ENCODE measurements at places on chromosomes 7 and 10. TPM values are rescaled to one million over a fixed set of nuclear protein-coding genes. Genes with fewer than 3 reads are reported as not detected.

DNA sequence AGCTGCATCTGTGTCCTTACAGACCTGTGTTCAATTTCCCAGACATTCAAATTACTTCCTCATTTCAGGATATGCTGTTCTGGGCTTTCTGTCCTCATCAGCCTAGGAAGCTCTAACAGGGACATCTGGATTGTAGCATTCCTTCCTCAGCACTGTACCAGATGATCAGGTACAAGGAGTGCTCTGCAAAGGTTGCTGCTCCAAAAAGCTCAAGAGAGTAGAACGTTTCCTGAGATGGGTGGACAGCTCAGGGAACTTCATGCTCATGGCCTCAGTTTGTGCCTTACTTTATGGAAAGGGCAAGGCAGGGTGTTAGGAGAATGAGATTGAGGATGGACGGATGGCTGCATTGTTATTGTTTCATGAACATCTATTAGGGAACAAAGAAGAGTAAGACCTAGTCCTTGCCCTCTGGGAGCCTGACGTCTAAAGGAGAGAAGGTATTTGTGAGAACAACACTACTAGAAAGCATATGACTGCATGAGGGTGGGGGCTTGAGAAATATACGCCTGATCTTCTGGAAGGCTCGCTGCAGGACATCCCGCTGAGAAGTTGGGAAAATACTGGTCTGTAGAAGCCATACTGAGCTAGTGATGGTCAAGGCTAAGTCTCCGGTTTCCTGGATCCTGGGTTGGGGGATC, 10.5 kb upstream of the ZNF212 start:
- H3K4me3 ChIP-seq = no peak overlapping the region
- no peaks in the 10 kb centered on the region for H3K27me3 ChIP-seq
- no peaks in the 10 kb centered on the region for H3K36me3 ChIP-seq
- H3K4me1 ChIP-seq = no peaks in the 10 kb centered on the region
- no peak for DNase-seq
- H3K27ac ChIP-seq = no peak overlapping the region

DNA sequence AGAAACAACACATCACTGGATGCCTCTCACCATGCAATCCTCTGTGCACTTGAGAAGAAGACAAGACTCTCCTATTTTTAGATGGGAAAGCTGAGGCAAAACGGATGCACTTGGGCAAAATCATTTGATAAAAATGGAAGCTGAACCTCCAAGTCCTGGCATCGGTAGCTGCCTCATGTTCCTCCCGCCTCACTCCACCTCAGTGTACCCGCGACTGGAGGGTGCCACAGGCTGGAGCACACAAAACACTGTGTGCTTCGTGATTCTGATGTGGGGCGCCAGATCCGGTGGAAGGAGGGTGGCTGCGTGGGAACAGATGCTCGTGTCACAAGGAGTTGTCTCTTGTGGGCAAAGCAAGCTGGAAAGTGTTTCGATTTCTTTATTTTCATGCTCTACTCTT, 41.3 kb downstream of the TAS2R41 start:
- H3K4me3 ChIP-seq = no peak overlapping the region
- H3K27ac ChIP-seq = no peak overlapping the region
- H3K4me1 ChIP-seq = no peaks in the 10 kb centered on the region
- H3K27me3 ChIP-seq = no peaks in the 10 kb centered on the region

DNA sequence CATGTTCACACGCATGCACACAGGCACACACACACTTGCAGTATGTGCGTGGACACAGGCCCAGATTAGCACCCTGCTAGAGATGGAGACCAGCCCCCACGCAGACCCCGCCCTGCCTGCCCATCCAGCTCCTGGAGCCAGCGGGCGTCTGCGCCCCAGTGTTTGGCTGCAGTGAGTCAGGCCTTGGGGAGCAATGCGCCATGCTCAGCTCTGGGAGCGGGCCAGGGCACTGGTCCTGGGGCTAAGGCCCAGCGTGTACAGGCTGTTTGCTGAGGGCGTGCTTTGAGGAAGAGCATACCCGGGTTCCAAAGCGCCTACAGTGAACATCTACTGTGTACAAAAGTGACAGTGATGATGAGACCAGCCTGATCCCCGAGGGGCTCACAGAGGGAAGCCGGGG, 16.0 kb upstream of the ELFN1 start:
- no peaks in the 10 kb centered on the region for H3K4me1 ChIP-seq
- H3K36me3 ChIP-seq = no peaks in the 10 kb centered on the region
- no peak for DNase-seq
- no peak overlapping the region for H3K27ac ChIP-seq
- H3K4me3 ChIP-seq = no peak overlapping the region

DNA sequence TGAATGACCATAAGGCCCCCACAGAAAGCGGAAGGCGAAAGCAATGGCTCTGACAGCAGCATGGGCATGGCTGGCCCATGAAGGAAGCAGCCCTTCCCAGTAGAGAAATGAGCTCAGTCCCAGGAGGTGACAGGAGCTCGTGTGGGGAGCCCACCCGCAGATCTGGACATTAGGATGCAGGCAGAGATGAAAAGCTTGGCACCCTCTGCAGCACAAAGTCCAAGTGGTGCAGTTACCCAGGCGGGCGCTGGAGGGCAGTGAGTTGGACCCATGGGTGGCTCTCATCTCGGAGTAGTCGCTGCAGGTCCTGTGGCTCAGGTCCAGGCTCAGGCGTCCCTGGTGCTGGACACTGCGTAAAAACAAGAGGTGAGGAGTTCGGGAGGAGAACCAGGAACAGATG, 109.0 kb downstream of the DLG5 start:
- no peaks in the 10 kb centered on the region for H3K36me3 ChIP-seq
- no peaks in the 10 kb centered on the region for H3K27me3 ChIP-seq
- no peak overlapping the region for H3K27ac ChIP-seq
- H3K4me1 ChIP-seq = no peaks in the 10 kb centered on the region
- DNase-seq = no peak

DNA sequence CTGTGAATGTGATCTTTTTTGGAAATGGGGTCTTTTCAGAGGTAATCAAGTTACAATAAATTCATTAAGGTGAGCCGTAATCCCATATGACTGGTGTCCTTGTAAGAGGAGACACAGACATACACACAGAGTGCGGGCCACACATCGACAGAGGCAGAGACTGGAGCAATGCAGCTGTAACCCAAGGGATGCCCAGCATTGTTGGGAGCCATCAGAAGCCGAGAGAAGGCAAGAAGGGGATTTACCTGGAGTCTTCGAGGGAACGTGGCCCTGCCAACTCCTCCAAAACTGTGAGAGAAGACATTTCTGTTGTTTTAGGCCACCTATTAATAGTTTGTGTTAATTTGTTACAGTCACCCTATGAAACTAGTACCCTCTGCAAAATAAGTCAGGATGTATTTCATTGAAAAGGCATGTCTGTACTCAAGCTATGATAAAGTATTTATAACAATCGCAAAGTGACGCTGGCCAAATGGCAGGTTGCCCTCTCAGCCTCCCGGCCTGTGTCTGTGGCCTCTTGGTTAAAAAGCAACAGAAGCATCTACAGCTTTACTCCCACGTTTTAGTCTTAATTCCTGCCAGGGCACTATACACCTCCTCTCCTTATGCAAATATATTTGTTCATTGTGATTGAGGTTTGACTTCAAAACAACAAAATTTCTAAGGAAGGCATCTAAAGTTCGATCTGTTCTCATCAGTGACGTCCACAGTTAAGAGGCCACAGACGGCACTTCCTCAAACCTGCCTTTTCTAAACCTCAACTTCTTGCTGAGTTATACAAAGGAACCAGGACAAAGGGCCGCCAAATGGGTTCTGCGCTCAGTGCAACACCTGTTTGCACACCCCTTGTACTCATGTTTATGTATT, 46.8 kb downstream of the HIPK2 start:
- no peak for DNase-seq
- no peak overlapping the region for H3K4me3 ChIP-seq
- H3K27ac ChIP-seq = peak overlapping the region; percentile 28

- H3K4me3 ChIP-seq = no peak overlapping the region
- H3K27me3 ChIP-seq = no peaks in the 10 kb centered on the region
- H3K36me3 ChIP-seq = no peaks in the 10 kb centered on the region
Observed at GRCh38 chr10:94630017-94630688, 53.4 kb upstream of the CYP2C18 start.

- no peaks in the 10 kb centered on the region for H3K27me3 ChIP-seq
- DNase-seq = no peak
- H3K27ac ChIP-seq = no peak overlapping the region
- H3K4me1 ChIP-seq = no peaks in the 10 kb centered on the region
Observed at GRCh38 chr10:45509491-45509890, 135.5 kb downstream of the ALOX5 start.

DNA sequence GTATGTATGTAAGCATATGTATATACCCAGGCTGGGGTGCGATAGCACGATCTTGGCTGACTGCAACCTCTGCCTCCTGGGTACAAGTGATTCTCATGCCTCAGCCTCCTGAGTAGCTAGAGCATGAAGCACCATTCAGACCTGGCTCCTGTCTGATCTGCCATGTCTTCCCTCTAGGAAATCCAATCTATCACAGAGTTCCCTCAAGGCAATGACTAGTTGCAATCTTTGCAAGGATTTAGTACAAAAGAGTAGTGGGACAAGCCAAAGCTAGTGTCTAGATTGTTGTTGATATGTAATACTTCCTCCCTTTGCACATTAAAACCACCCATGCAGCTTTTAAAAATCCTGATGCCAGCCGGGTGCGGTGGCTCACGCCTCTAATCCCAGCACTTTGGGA, 60.5 kb upstream of the PRKAR2B start:
- H3K4me3 ChIP-seq = no peak overlapping the region
- no peaks in the 10 kb centered on the region for H3K27me3 ChIP-seq
- no peak overlapping the region for H3K27ac ChIP-seq
- H3K4me1 ChIP-seq = no peaks in the 10 kb centered on the region
- DNase-seq = no peak
- H3K36me3 ChIP-seq = no peaks in the 10 kb centered on the region

- no peaks in the 10 kb centered on the region for H3K27me3 ChIP-seq
- no peak for DNase-seq
- H3K36me3 ChIP-seq = no peaks in the 10 kb centered on the region
- peaks cover 36% of the 10 kb centered on the region for H3K4me1 ChIP-seq
Observed at GRCh38 chr10:119209736-119210355, 2.5 kb downstream of the GRK5 start.

GRCh38 chr10:14254368-14254767, 76.4 kb downstream of the FRMD4A start:
- no peak for DNase-seq
- H3K4me1 ChIP-seq = no peaks in the 10 kb centered on the region
- no peak overlapping the region for H3K27ac ChIP-seq
- H3K36me3 ChIP-seq = no peaks in the 10 kb centered on the region
- H3K4me3 ChIP-seq = no peak overlapping the region

DNA sequence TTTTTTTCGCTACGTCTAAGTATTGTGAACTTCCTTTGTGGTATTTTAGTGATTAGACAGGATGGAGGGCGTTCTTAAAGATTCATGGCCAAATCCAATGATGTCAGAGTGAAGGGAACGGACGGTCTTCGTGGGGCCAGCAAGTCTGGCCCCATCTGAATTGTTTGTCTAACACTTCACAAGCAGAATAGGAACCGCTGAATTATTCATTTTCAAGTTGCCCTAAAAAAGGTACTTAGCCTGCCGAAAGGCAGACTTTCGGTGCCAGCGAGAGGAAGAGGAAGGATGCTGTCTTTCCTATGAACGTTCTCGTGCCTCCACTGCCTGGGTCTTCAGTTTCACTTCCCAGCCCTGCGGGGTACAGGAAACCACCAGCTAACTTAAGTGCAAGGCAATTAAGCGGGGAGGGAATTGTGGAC, 145.7 kb upstream of the SH2B2 start:
- no peak overlapping the region for H3K4me3 ChIP-seq
- H3K27ac ChIP-seq = no peak overlapping the region
- no peaks in the 10 kb centered on the region for H3K36me3 ChIP-seq
- no peaks in the 10 kb centered on the region for H3K27me3 ChIP-seq
- no peaks in the 10 kb centered on the region for H3K4me1 ChIP-seq

- peaks cover 30% of the 10 kb centered on the region for H3K4me1 ChIP-seq
- H3K4me3 ChIP-seq = peak overlapping the region; percentile 38
- H3K27ac ChIP-seq = no peak overlapping the region
- peaks cover 84% of the 10 kb centered on the region for H3K27me3 ChIP-seq
- peak; percentile 72 for DNase-seq
Observed at GRCh38 chr10:22335173-22335933, 9.9 kb upstream of the SPAG6 start.

- no peaks in the 10 kb centered on the region for H3K36me3 ChIP-seq
- no peak overlapping the region for H3K4me3 ChIP-seq
Observed at GRCh38 chr10:63313066-63313717, 152.6 kb downstream of the JMJD1C start.

- DNase-seq = no peak
- no peaks in the 10 kb centered on the region for H3K36me3 ChIP-seq
- H3K27ac ChIP-seq = no peak overlapping the region
- H3K4me1 ChIP-seq = no peaks in the 10 kb centered on the region
Observed at GRCh38 chr10:42868530-42868929, 85.9 kb downstream of the BMS1 start.

- no peak overlapping the region for H3K4me3 ChIP-seq
- no peaks in the 10 kb centered on the region for H3K27me3 ChIP-seq
- no peak for DNase-seq
- no peaks in the 10 kb centered on the region for H3K4me1 ChIP-seq
Observed at GRCh38 chr10:67385089-67385488, 310.9 kb downstream of the CTNNA3 start.

DNA sequence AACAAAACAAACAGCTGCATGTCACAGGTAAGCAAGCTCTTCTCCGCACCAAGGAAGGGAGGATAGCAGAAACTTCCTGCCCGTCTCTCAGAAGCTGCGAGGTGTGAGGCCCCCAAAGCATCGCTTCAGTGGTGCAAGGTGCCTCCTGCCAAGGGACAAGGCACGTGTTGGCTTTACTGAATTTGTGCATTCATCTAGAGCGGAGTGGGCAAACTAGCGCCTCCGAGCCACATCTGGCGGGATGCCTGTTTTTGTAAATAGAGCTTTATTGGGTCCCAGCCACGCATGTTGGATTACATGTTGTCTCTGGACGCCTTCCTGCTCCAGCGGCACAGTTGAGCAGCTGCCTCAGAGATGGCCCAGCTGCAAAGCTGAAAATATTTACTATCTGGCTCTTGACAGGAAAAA, 27.7 kb downstream of the PHYH start:
- H3K36me3 ChIP-seq = no peaks in the 10 kb centered on the region
- DNase-seq = peak; percentile 76
- peak overlapping the region; percentile 46 for H3K27ac ChIP-seq

The VSTM2A gene
- not detected for polyA plus RNA-seq

The RSPH10B2 gene
- polyA plus RNA-seq = not detected

The MUC3A gene
- polyA plus RNA-seq = 9.4 TPM

The ZNF853 gene
- polyA plus RNA-seq = 6.6 TPM

The NRG3 gene
- polyA plus RNA-seq = 2.0 TPM

The CDNF gene
- 2.4 TPM for polyA plus RNA-seq

The CFTR gene
- 28.4 TPM for polyA plus RNA-seq
